ENCODE measurements at places on chromosomes 5 and 9. TPM values are rescaled to one million over a fixed set of nuclear protein-coding genes. Genes with fewer than 3 reads are reported as not detected.

- peak; percentile 71 for DNase-seq
Observed at GRCh38 chr5:132979367-132979940, 16.0 kb upstream of the AFF4 start.

DNA sequence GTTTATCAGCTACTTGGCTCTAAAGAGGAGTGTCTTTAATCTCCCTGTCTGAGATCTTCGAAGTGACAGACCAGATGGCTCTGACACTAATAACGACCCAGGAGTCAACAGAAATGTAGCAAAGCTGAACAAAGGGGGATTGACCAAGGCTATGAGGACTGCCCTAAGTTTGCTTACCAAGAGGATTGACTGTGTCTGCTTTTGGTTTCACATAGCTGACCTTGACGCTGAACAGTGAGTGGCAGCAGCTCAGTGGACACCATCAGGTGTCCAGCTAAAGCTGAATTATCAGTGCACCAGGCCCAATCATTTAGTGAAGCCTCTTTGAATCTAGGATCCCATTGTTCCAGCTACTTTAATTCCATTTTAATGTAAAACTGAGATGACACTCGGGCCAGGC, 262.6 kb downstream of the COX7C start:
- no peak for DNase-seq

GRCh38 chr5:1278656-1279442, 16.0 kb downstream of the TERT start:
- no peak for DNase-seq

DNA sequence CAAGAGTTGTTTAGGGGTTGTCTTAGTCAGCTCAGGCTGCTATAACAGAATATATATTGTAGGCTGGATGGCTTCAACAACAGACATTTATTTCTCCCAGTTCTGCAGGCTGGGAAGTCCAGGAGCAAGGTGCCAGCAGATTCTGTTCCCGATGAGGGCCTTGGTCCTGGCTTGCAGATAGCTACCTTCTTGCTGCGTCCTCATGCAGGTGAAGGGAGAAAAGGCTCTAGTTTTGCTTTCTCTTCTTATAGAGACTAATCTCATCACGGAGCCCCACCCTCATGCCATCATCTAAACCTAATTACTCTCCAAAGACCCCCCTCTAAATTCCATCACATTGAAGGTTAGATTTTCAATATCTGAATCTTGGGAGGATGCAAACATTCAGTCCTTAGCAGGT, 246.0 kb upstream of the ANKRD55 start:
- no peak for DNase-seq

GRCh38 chr9:34501889-34502425, 20.8 kb downstream of the ENHO start:
- DNase-seq, result peak; percentile 71

GRCh38 chr5:79020861-79021561, 35.9 kb upstream of the ARSB start:
- DNase-seq, result peak; percentile 81

DNA sequence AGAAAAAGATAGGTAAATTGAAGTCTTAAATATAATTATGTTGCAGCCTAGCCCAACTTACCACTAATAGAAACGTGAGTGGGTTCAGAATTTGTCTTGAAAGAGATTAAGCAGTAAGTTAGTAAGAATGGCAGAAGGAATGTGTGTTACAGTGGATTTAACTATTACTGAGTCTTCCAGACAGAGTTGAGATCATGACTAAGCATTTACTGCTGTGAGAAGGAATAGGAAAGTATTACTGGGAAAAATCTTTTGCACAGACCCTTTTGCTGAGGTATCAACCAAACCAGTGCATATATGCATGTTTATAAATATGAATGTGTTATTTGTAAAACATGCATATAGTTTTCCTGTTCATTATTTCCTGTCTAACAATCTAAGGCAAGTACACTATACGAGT, 112.8 kb upstream of the EFNA5 start:
- peak; percentile 30 for DNase-seq

GRCh38 chr5:94422812-94423211, 195.6 kb downstream of the KIAA0825 start:
- peak; percentile 30 for DNase-seq

- no peak for DNase-seq
Observed at GRCh38 chr5:172634106-172634899, 6.8 kb upstream of the NEURL1B start.

DNA sequence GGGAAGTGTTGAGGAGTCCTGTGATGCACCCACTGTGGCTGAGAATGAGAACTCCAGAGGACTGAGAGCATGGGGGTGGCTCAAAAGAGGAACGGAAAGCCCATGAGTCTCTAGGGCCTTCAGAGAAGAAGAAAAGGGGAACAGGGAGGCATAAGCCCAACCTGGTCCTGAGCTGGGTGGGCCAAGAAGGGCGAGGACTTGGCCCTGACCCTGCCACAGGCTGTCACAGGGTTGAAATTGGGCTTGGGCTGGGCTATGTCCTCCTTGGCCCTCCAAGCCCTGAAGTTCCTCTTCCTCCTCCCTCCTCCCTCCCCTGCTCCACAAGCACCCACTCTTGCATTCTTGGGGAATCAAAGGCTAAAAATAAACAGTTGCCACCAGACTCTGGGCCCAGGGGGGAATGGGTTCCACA, 49.3 kb upstream of the PPARGC1B start:
- no peak for DNase-seq

- DNase-seq, result no peak
Observed at GRCh38 chr5:82072138-82072537, 100.3 kb downstream of the ATG10 start.

DNA sequence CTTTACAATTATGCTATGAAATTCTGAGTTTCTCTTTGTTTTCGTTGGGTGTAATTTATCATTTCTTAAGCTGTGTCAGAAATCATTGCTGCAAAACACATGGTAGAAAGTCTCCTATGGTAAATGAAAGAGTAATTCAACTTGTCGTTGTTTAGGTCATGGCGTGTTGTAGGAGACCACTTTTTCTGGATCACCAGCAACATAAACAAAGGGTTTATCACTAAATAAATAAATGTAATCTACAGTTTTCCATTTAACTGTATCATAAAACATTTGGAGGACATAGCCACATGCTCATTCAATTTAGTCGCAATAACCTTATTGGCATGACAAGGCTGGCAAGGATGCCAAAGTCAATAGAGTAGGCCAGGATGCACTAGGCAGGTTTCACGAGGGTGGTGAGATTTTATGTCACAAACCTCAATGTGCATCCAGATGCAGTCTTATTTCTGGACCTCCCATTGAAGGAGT, 154.4 kb upstream of the ERCC6L2 start:
- no peak for DNase-seq

DNA sequence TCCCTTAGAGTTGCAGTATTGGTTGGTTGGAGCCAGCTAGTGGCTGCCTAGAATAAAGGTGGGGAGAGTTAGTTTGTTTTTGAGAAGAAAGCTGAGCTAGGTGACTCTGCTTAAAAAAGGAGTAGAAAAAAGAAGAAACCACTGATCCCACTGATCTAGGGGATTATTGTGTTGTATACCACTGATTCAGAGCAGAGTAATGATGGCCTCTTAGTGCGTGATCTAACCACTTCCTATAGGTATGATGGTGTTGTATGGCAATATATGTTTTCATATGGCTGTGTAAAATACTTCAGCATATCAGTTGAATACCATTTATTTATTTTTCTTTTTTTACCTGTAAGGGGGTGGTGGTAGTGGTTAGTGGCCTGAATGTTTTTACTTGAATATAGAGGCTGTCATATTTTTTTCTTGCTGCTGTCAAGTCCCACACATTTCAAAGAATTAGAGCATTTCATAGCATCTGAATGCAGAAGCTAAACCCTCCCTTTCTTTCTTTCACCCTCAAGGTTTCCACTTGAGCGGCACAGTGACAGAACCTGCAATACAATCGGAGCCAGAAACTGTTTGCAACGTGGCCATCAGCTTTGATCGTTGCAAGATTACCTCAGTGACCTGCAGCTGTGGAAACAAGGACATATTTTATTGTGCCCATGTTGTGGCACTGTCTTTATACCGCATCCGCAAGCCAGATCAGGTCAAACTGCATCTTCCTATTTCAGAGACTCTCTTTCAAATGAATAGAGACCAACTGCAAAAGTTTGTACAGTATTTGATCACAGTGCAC, 140.3 kb downstream of the ZSWIM6 start:
- no peak for DNase-seq

- no peak for DNase-seq
Observed at GRCh38 chr5:87022415-87022814, 245.3 kb upstream of the RASA1 start.

- DNase-seq, result peak; percentile 36
Observed at GRCh38 chr5:132465059-132465707, 25.4 kb downstream of the IRF1 start.

GRCh38 chr9:94159069-94159939, 75.0 kb downstream of the PTPDC1 start:
- peak; percentile 30 for DNase-seq

DNA sequence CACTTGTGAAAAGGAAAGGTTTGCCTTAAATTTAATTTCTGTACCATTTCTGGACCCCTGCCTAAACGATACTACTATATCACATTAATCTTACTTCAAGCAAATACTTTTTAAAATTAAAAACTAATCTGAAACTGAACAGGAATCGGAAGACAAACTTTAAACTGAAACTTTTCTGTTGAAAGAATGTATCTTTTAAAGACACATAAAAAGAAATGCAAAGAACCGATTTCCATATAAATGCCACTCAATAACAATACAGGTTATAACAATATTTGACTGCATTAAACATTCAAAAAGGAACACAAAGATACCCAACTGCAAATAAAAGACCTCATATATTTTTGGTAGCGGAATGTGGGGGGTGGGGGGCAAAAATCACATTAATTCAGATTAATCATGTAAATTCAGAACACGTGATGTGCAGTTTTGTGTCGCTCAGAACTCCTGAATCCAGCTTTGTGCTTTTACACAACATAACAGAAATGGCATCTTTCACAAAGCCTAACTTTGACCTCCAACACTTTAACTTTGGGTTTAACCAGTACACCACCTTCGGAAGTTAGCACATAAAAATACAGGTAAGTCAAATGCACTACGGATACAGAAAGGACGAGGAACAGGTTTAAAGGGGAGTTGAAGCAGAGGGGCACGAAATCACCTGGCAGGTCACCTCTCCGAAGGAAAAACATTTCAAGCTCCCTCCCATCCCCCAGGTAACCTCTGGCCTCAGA, 925 bp downstream of the LIFR start:
- peak; percentile 21 for DNase-seq

DNA sequence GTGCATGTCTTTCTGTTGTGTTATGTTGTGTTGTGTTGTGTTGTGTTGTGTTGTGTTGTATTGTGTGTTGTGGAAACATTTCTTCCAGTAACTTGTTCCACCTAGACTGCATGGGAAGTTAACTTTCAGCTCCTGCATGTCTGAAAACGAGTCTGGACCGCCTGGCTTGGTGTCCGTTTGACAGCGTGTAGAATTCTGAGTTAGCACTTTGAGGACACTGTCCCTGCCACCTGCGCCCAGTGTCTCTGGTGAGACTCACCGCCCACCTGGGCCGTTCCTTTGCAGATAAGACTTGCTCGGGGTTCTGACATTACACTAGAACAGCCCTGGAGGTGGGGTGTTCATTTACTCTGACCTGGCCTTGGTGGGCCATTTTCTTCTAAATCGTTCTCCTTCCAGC, 42.0 kb downstream of the WNK2 start:
- no peak for DNase-seq

DNA sequence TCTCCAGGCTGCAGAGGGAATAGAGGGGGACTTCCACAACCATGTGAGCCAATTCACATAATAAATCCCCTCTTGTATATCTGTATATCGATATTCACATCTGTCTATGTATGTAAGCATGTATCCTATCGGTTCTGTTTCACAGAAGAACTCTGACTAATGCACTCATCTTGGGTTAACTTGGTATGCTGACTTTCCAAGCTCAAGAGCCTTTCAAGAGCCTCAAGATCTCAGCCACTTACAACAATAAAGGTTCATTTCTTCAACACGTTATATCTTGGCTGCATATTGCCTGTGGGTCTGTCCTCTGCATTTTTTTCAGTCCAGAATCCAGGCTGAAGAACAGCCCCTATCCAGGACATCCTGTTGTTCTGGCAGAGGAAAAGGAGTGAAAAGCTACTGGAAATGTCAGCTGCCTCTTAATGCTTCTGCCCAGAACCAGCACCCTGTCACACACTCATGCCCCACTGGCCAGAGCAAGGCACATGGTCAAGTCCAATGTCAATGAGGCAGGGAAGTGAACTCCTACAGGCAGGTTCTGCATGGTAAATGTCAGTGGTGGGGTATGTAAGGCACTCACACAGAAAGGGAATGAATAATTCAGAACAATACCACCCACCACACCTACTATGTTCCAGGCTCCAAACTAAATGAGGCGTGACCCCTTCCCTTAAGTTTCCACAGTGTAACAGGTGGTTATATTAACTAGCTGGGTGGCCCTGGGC, 91.6 kb upstream of the ICE1 start:
- no peak for DNase-seq

DNA sequence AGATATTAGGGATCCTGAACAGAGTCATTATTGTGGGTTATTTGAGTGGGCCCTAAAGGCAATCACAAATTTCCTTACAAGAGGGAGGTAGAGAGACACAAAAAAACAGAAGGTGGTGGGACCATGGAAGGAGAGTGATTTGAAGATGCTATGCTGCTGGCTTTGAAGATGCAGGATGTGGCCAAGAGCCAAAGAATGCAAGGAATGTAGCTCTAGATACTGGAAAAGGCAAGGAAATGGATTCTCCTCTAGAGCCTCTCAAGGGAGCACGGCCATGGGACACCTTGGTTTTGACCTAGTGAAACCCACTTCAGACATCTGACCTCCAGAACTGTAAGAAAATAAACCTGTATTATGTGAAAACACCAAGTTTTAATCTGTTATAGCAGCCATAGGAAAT, 53.8 kb downstream of the TTC39B start:
- no peak for DNase-seq

- no peak for DNase-seq
Observed at GRCh38 chr5:20608567-20608966, 620.6 kb upstream of the CDH18 start.

DNA sequence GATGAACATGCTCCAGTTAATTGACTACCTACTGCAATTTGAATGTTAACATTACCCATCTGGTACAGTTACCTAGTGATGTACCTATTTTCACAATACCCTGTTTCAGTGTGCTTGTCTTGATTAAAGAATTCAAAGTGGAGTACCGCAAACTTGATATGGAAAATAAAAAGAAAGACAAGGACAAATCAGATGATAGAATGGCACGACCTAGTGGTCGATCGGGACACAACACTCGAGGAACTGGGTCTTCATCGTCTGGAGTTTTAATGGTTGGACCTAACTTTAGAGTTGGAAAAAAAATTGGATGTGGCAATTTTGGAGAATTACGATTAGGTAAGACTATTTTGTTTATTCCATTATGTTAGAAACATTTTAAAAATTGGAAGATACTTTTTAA, 33.5 kb downstream of the CSNK1G3 start:
- peak; percentile 28 for DNase-seq

HAVCR1 gene
- not detected for total RNA-seq

PTGS1 gene
- total RNA-seq, result 39.6 TPM

ZDHHC11 gene
- 0.65 TPM for total RNA-seq

NR2F1 gene
- total RNA-seq, result 17.1 TPM

MLANA gene
- not detected for total RNA-seq

SLC34A1 gene
- not detected for total RNA-seq

IL12B gene
- total RNA-seq, result not detected

PRRT1B gene
- total RNA-seq, result not detected

NR2F1-AS1 gene
- 13.4 TPM for total RNA-seq

SKP2 gene
- total RNA-seq, result 41.6 TPM

Measured in GM23248 (cell line).